ENCODE measurements at places on chromosomes 7 and 10. TPM values are rescaled to one million over a fixed set of nuclear protein-coding genes. Genes with fewer than 3 reads are reported as not detected.

GRCh38 chr10:132411561-132412253, 14.7 kb downstream of the PWWP2B start:
- DNase-seq: no peak

DNA sequence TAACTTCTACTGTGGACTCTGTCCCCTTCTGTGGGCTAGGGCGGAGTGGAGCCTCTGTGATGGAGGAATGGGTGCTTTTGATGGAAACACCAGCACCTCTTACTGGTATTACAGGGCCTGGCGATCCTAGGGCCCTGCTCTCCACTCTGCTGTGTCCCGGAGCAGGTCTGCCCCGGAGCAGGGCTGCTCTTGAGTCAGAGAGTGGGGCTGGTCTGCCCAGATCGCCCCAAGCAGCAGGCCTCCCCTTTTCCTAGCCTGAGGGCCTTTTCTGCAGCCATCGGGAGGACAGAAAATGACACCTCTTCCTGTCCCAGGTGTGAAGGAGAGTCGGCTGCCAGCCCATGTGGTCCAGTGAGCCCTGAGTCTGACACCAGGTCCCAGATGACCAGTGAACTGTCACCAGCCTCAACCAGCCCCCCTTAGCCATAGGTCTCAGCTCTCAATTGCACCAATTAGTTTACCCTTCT, 1.4 kb downstream of the ZNF282 start:
- DNase-seq: no peak

GRCh38 chr10:93065675-93066543, 5.3 kb downstream of the CYP26C1 start:
- peak; percentile 78 for DNase-seq

The SHTN1 gene
- total RNA-seq: 11.9 TPM

GRCh38 chr10:29465384-29465783, 169.4 kb downstream of the SVIL start:
- no peak for DNase-seq

GRCh38 chr10:73209705-73210104, 37.4 kb downstream of the DNAJC9 start:
- no peak for DNase-seq
